Stimulated activated CD4-positive, alpha-beta T cell treated with anti-CD3 and anti-CD28 coated beads, Interleukin-1b, Interleukin-23, amount 100 ng/mL, for 1 hour (primary cell): ENCODE measurements at places on chromosomes 7 and 10.

GRCh38 chr10:101000127-101000914 is 713 bp downstream of the LZTS2 start:
- no peak for DNase-seq

DNA sequence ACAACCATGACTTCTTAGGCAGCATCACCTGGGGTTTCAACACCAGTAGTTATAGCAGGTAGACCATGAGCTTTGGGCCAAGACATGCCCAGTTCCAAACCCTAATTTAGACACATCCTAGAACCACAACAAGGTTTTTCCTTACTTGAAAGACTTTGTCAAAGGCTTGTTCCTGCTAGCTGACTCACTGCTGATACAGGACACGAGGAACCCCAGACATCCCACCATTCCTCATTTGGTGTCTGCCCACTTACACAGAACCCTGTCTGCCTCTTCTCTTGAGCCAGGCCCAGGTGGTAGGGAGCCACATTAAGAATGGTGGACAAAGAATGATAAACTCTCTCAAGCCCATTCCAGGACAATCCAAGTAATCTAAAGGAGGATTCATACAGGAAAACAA is 109.0 kb downstream of the CCDC71L start:
- DNase-seq, result no peak

DNA sequence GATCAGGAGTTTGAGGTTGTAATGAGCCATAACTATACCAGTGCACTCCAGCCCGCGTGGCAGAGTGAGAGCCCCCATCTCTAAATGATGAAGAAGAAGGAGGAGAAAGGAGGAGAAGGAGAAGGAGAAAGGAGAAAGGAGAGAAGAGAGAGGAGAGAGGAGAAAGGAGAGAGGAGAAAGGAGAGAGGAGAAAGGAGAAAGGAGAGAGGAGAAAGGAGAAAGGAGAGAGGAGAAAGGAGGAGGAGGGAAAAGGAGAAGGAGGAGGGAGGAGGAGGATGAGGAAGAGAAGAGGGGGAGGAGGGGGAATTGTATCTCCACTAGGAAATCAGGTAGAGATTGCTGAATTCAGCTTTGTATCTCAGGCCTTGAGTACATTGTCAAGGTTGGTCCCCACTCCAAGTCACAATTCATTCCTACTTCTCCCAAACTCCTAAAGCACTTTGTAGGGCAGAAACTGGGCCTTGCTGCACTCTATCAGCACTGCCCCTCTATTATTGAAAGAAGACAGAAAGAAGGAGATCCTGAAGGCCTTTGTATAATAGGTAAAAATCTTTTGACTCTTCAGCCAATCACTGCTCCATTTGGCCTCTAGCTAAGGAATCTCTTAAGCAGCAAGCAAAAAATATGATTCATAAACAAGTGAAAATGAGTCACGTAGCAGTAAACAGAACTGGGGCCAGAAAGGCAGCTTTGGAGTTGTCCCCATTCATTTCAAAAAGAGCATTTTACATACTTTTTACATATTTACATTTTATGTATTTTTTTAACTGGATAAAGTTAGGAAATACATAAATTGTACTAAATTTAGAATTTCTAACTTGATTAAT is 178.0 kb downstream of the IMMP2L start:
- DNase-seq, result no peak

- DNase-seq, result no peak
Measured at GRCh38 chr10:110141871-110142635, 65.4 kb upstream of the MXI1 start.

GRCh38 chr7:159144758-159145489 is at the start of gene VIPR2:
Gene VIPR2, minus strand, starts transcription at chr7:159144867. Its CDS starts 96 bp downstream, at chr7:159144771.
- DNase-seq, result no peak

GRCh38 chr7:106070567-106071254 is 41.4 kb downstream of the SYPL1 start:
- no peak for DNase-seq

DNA sequence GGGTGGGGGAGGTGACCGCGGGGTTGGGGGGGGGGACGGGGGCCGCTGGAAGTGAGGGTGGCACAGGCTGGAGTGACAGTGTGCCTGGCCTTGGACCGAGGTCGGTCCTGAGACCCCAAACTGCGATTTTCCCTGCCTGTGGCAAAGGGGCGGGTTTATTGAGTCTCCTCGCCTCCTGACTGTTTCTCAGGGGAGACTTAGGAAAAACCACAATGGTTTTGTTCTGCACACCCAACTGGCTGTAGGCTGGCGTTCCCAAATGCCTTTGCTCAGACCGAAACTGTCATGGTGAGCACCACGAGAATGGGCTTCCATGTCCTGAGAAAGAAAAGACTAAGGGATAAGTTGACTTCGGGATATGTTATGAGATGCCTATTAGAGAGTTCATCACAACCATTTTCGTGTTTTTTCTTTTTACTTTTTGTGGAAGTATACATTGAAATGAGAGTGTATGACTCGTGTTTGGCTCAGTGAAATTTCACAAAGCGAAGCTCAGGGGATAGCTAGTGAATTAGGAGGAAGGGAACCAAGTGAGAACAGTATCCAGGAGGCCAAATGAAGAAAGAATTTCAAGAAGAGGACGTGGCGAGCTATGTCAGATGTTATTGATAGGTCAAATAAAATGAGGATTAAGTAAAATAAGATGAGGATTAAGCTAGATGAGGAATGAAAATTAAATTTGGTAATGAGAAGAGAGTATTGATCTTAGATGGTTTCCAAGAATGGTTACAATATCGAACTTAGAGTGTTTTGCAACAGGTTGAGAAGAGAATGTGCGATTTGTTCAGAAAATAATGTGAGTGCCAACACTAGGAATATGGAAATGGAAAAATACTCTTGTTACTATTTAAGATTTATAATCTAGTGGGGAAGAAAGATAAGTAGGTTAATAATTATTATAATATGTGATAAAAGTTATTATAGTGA is 918 bp downstream of the NET1 start:
- no peak for DNase-seq

DNA sequence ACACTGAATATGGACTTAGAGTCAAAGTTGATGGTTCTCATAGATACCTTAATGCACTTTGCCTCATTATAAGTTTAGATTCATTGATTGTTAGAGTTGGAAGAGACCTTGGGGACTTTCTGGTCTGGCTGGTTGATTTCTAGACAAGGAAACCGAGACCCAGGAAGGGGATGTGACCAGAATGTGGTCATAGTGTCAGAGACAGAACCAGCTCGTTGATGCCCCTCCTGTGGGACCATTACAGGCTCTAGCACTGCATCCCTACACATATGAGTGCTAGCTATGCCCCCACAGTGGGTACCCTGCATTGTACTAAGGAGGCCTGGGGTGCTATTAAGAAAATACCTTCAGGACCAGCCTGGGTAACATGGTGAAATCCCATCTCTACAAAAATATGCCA is 306.6 kb downstream of the CAMK1D start:
- no peak for DNase-seq

GRCh38 chr10:43158636-43159035 is 20.4 kb downstream of the CSGALNACT2 start:
- no peak for DNase-seq
